Posterior vena cava (tissue), 2 donors: ENCODE measurements at places on chromosomes 16 and 17. TPM values are rescaled to one million over a fixed set of nuclear protein-coding genes. Genes with fewer than 3 reads are reported as not detected.

The KRT9 gene
- not detected for total RNA-seq

The TNFRSF12A gene
- 156 TPM for total RNA-seq

The KRT28 gene
- total RNA-seq: not detected

The TMEM238L gene
- not detected for total RNA-seq

The MYH1 gene
- total RNA-seq: 0.14 TPM

The CLTC gene
- total RNA-seq: 250 TPM

The IRX5 gene
- 0.38 TPM for total RNA-seq

The TNFRSF17 gene
- not detected for total RNA-seq

The RNF157 gene
- total RNA-seq: 1.9 TPM

The NXN gene
- total RNA-seq: 46.3 TPM

The KRTAP16-1 gene
- not detected for total RNA-seq

The ASIC2 gene
- not detected for total RNA-seq

The TMEM186 gene
- 5.4 TPM for total RNA-seq

The FBRS gene
- 42.3 TPM for total RNA-seq

The STX1B gene
- 1.1 TPM for total RNA-seq

The CCL7 gene
- not detected for total RNA-seq

The MYO15B gene
- 76.5 TPM for total RNA-seq

The KRTAP3-1 gene
- total RNA-seq: not detected

The UBALD1 gene
- 16.4 TPM for total RNA-seq

The HAGHL gene
- 3.6 TPM for total RNA-seq

The SPOP gene
- 130 TPM for total RNA-seq

The RGS9 gene
- total RNA-seq: 7.3 TPM

The CMTM2 gene
- not detected for total RNA-seq

The KRT32 gene
- total RNA-seq: not detected

The HLF gene
- total RNA-seq: 6.6 TPM

The ACSM5 gene
- 3.0 TPM for total RNA-seq

The ZNF768 gene
- 27.3 TPM for total RNA-seq

The MT2A gene
- total RNA-seq: 1,788 TPM

The CSF3 gene
- total RNA-seq: 0.69 TPM

The SLC16A11 gene
- total RNA-seq: 1.3 TPM

The KCTD19 gene
- total RNA-seq: not detected

The STH gene
- total RNA-seq: not detected

The DNAI2 gene
- total RNA-seq: not detected

The ELAC2 gene
- total RNA-seq: 39.8 TPM

The SPATA22 gene
- 0.24 TPM for total RNA-seq

The LUC7L gene
- 43.0 TPM for total RNA-seq

The PRR11 gene
- 2.0 TPM for total RNA-seq

The MT1H gene
- 2.0 TPM for total RNA-seq

The CRYM gene
- 1.0 TPM for total RNA-seq
